Mucosa of gallbladder (tissue), 1 donor: ENCODE measurements at places on chromosomes 5 and 9. TPM values are rescaled to one million over a fixed set of nuclear protein-coding genes. Genes with fewer than 3 reads are reported as not detected.

The ADRB2 gene
- total RNA-seq, result 3.4 TPM

The FABP6 gene
- not detected for total RNA-seq

- DNase-seq, result no peak
These were observed 1096.0 kb downstream of the DTWD2 start for GRCh38 chr5:117892360-117892759.

DNA sequence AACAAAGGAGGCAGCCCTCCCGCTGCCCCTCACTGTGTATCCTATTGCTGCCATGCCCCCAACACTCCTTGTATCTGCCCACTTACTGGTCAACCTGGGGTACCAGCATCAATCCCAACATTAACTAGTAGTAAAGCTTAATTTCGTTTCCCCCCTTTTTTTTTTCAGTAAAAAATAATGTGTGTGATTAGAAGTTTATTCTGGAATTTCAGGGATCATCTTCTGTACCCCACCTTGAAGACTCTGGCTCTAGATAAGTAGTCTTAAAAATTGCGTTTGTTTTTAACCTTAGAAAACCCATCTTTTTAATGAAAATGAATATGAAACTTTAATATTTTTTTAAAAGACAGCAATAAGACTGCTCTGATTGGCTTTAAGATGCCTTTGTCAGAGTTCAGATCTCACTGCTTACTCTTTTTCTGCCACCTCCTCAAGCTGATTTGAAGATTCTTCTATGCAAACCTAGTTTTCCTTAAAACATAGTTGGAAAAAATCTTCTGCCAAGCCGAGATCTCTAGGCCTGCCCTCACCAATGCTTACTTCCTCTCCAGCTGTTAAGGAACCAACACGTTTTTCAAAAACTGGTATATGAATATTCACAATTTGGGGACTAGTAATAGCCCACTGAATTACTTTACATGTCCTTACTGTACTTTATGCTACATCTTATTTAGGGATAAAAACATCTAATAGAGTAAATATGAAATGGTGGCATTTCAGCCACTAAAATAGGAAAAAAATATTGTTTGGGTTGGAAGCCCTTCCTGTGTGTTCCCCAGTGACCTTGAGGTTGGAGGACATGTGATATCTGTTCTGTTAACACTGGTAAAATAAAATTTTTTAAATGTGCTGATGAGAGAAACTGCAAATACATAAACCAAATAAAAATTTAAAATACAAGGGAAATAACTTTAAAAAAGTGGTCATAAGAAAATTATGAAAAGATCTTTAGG lies 4.0 kb upstream of the RHOBTB3 start:
- DNase-seq, result no peak
